ENCODE measurements at places on chromosomes 4 and X.
A peak's percentile ranks its signal among the peaks of the same experiment; 100 is the strongest.

- DNase-seq, result no peak
Measured at GRCh38 chr4:25113915-25114904, 46.0 kb downstream of the SEPSECS start.

GRCh38 chr4:76823495-76823894 lies 74.4 kb downstream of the SOWAHB start:
- DNase-seq, result no peak

- DNase-seq, result peak; percentile 6
Measured at GRCh38 chr4:2827071-2827873, 16.4 kb upstream of the ADD1 start.

DNA sequence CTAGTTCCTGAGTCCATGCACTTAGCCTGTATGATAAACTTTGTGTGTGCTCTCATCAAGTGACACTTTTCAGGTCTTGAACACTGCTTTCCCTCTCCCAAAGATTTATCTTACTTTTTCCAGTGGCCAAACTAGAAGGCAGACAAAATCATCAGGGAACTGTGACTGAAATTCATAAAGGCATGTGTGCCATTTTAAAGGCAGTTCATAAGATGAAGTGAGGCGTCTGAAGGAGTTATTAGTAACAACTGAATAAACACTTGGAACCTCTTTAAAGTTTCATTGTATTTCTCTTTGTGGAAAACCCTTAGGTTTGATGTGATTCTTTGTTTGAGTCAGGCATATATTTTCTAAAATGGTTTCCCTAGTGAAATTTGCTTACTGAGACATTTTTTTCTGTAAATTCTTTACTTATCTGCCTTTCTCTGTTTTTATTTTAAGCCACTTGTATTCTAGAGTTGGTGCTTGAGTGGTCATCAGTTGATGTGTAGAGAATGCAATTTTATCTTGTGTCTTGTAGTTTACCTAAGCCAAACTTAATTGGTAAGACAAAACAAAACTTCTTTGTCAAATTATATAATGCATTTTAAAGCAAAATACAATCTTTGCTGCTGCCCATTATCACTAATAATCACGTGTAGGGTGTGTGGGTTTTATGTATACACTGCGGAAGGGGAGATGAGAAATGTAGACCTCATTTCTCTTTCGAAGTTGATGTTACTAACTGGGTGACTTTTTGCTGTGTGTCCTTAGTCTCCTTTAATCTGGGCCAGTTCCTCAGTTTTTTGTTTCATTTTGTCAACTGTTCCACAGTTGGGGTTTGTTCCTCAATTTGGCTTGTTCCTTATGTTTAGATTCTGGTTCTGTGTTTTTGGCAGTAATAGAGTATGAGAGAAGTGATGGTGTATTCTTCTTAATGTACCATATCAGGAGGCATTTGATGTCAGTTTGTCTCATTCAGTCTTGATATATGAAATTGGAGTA lies 56.8 kb downstream of the RBPJ start:
- DNase-seq, result no peak

DNA sequence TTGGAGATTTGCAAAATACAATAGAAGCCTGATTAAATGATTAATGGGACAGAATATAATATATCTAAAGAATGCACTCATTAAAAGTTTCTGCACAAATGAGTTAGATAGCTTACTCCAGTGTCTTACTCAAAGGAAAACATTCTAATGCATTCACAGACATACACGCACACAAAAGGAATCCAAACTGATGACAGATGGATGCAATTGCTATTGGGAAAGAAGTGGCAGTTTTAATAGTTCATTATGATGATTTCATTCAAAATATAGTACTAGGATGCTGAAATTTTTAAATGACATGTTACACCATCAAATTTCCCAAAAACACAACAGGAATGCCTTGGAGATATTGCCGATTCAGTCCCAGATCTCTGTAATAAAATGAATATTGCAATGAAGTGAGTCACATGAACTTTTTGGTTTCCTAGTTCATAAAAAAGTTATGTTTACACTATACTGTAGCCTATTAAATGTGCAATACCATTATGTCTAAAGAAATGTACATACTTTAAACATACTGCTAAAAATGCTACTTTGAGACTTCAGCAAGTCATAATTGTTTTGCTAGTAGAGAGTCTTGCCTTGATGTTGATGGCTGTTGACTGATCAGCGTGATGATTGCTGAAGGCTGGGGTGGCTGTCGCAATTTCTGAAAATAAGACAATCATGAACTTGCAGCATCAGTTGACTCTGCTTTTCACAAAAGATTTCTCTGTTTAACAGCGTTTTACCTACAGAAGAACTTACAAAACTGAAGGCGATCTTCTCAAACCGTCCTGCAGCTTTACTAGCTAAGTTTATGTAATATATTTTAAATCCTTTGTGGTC lies 45.6 kb downstream of the BBS12 start:
- DNase-seq, result no peak

- no peak for DNase-seq
Measured at GRCh38 chrX:154824638-154825037, 9.8 kb downstream of the SMIM9 start.

DNA sequence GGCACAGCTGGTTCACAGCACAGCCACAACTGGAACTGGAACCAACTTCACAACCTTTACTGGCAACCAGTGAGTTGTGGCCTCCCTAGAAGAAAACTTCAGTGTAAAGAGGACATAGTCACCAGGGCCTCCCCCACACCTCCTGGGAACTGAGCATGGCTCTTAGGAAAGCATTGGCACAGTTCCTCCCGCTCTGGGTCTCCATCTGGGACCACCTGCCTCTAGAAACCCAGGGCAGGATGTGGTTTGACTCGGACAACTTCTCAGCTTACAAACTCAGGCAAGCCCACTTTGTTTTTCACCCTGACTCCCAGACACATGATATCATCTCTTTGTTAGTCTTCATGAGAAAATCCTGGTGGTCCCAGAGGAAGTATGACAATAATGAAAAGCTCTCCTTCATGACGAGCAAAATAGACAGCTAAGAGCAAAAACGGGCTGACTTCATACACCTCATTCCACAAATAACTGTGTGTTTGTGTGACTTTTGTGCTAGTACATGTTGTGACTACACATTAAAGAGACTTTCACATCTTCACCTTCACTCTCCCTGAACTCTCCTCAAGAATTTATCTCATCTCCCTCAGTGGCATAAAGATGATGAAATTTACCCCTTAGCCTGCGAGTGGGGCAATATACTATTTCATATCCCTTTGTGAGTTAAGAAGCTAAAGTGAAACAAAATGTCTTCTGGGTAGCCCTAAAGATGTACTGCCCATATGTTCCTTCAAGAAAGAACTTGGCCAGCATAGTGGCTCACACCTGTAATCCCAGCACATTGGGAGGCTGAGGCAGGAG lies 75.4 kb downstream of the SH3KBP1 start:
- DNase-seq, result no peak

DNA sequence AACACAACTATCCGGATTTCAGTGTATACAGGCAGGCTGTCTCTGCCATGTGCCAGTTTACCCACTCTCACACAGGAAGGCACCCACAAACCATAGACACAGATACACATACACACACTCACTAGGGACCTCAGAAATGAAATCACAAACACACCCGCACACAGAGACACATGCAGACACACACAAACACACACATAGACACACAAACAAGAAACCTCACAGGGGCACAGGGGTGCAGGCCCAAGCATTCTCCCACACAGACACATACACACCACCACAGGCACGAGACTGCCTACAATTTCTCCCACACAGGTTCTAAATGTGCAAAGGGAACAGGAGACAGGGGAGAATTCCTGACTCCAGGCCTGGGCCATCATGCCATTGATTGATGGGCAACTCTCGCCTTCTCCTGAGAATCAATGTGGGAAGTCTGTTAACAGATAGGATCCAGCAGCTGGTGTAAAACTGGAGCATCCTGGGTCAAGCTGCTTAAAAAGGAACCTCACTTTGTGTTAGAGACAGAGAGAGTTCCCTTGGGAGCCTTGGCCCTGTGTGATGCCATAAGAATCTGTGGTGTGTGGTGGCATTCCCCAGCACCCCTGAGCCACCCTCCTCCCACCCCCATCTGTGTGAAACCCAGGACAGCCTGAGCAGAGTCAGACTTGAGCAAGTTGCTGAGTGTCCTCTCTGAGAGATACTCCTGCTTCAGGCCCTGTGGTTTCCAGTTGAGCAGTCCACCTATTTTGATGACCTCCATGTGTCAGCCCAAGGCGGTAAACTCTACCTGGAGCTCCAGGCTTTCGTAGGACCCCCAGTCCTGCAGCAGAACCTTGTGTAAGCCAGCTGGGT lies 33.9 kb downstream of the NBDY start:
- no peak for DNase-seq

- no peak for DNase-seq
Measured at GRCh38 chrX:10030570-10030969, 63.4 kb downstream of the CLDN34 start.

DNA sequence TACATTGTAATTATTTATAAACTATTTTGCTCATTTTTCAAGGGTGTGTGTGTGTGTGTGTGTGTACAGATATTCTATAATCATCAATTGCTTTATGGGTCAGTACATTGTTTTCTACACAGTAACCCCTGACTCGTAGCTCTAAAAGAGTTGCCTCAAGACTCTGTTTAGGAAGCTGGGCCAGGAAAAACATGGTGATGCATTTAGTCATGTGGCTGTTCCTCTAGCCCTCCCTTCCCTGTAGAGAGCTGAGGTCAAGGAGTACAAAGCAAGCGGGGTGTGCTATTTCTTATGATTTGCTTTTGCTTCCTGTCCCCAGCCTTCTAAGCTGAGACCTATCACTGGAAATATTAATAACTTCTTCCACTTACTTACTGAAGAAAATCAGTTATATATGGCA lies 34.8 kb upstream of the SPANXD start:
- DNase-seq, result no peak

Measured in WTC11 (cell line).